ENCODE measurements at places on chromosomes 4 and X.

DNA sequence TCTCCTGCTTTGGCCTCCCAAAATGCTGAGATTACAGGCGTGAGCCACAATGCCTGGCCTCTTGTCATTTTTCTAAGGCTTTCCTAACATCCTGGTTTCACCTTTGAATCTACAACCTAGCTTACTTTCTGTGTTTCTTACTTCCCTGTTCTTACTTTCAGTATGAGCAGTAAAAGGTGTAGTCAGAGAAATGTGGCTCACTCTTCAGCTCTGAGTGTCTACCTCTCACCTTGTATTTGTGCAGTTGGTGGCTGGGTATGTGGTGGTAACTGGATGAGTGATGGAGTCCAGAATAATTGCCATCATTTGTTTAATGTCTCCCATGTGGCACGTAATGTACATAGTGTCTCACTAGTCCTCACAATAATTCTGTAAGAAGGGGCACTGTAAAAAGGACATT lies 19.1 kb upstream of the CXCL11 start:
- no peak for DNase-seq

DNA sequence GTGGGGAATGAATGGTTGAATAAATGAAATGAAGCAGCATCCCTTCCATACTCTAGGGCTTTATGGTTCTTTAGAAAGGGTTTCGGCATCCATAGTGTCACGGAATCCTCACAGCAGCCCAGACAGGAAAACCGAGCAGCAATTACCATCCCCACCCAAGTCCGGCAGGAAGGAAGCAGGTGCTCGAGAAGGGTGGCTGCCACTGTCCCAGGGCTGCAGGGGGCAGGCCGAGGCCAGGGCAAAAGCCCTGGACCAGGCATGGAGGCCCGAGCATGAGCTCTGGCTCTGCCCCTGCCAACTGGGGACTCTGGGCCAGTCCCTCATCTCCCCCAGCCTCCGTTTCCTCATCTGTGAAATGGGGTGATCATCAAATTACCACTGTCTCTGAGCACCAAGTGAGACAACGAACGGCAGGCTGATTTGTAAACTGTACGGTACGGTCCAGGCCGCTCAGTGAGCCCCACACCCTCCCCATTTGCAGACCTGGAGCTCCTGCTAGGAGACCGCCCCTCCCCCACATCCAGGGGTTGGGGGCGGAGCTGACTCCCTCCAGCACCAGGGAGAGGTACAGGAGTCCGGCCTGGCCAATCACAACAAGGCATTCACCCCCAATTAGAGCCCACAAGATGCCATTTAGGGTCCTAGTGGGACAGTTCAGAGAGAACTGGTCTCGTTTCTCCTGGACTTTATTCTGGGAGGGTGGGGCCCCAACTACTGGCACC lies 100.4 kb downstream of the WFS1 start:
- DNase-seq, result no peak

GRCh38 chrX:97931586-97931985 lies 1047.9 kb downstream of the RPA4 start:
- DNase-seq, result no peak

- DNase-seq, result no peak
These were observed 646.0 kb downstream of the RPA4 start for GRCh38 chrX:97529536-97530200.

DNA sequence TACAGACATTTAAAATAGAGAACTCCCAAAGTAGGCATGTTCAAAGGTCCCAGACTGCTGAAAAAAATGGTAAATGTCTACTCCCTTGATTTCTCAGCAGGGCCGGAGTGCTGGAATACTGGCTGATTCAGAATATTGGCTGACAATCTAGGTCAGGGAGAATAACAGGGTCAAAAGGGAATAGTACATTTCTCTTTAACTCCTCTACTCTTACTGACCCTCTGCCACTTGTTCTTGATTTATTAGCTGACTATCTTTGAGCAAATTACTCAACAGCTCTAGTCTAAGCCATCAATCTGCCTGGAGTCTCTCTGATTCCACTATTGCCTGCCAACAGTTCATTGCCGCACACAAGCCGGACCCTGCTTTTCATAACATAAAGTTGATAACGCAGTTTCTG lies 19.7 kb upstream of the NWD2 start:
- DNase-seq, result no peak
